Femur (tissue), 1 donor: ENCODE measurements at places on chromosomes 5 and 9.

DNA sequence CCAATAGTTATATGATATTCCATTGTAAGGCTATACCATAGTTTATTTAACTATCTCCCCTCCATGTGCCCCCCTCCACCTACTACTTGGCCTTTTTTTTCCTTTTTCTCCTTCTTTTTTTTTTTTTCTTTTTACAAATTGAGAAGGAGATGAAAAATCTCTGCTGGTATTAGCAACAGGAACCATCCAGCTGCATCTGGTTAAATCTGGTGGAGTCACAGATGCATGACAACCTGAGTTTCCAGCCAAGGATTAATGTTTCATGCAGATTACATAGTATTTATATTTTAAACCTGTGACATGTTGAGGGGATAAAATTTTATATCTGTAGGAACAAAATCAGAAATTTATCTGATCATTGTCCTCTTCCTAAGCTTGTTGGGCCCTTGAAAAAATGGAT, 128.5 kb upstream of the IQGAP2 start:
- no peak for DNase-seq

DNA sequence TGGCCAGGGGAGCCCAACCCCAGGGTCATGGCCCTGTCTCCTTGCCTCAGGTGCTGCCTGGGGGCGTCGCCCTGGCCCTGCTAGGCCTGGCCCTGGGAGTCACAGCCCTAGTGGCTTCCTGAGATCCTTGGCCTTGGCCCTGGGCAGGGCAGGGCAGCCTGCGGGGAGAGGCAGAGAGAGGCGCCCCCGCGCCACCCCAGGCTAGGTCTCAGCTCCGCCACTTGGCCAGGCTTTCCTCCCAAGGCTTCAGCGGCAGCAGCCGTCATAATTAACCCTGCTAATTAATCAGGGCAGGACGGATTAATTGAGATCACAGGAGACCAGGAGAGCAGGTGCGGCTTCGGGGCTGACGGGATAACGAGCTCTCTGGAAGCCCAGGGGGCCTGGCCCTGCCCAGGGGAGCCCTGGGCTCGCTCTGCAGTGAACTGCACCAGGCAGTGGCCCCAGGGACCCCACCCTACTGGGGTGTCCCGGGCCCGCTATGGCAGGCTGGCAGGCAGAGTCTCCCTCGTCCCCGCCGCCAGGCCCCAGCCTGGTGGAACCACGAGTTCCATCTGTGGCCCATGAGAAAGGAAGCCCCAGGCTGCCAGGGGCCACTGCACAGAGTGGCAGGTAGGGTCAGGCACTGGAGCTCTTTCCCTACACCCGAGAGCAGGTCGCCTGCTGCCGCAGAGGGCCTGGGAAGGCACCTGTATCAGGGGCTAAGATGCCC, 269.6 kb downstream of the PBX3 start:
- no peak for DNase-seq

DNA sequence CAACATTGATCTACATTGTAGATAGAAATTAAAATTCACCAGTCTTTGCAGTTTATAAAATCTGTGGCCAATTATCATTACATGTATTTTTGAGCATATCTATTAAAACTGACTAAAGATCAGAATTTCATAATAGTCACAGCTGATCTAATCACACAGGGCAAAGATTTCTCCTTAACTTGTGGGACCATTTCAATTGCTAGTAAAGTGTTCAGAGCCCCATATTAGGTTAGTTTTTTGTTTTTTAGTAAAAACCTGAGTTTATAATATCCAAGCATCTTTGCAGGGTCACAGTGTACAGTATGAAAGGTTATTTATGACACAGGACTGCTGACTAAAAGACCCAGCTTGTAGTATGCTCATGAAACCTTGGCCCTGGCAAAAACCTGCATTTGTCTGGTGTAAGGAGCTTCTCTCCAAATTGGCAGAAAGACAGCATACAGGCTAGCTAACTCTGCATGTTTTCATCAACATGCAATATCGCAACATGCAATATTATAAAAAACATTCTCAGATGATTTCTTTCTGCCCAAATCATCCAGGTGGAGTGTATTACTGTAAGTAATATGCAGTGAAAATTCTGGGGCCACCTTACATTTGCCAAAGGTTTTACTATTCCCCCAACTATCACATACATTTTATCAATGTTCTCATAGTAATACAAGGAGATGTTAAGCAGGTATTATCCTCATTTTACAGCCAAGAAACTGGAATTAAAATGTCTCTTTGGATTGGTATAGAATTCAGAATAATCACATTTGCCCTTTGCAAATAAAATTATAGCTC, 37.7 kb upstream of the ALDH1A1 start:
- DNase-seq, result no peak

- no peak for DNase-seq
Measured at GRCh38 chr9:38263532-38263931, 129.0 kb upstream of the ALDH1B1 start.

DNA sequence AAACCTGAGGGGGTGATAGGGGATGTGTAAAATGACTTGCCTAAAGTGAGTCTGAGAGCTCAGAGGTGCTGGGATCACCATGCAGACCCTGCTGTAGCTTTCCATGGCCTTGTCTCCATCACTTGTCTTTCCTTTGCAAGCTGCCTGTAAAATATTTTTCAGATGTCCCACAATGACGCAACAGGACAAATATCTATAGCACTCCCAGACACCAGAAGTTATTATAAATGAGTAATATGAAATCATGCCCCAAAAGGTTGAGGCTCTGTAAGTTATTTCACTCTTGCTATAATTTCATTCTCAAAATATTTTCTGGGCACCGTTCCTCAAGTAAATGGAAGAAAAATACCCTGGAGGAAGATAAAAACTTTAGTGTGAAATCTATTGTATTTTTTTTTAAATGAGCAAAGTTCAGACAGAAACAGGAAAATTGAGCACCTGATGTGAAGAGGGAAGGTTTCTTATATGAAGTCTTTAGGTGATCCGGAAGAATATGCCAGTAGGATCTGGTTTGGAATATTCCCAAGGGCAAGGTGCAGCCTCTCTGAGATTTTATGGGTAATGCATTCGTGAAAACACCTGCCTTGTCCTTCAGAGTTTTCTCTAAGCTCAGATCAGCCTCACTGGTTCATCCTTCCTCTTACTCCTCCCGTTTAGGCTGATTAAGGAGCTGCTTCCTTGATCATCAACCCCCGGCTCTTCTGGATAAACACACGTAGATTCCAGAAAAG, 138.3 kb upstream of the DMAC1 start:
- DNase-seq, result no peak

- peak; percentile 81 for DNase-seq
Measured at GRCh38 chr9:121686930-121687541, 35.6 kb downstream of the DAB2IP start.

DNA sequence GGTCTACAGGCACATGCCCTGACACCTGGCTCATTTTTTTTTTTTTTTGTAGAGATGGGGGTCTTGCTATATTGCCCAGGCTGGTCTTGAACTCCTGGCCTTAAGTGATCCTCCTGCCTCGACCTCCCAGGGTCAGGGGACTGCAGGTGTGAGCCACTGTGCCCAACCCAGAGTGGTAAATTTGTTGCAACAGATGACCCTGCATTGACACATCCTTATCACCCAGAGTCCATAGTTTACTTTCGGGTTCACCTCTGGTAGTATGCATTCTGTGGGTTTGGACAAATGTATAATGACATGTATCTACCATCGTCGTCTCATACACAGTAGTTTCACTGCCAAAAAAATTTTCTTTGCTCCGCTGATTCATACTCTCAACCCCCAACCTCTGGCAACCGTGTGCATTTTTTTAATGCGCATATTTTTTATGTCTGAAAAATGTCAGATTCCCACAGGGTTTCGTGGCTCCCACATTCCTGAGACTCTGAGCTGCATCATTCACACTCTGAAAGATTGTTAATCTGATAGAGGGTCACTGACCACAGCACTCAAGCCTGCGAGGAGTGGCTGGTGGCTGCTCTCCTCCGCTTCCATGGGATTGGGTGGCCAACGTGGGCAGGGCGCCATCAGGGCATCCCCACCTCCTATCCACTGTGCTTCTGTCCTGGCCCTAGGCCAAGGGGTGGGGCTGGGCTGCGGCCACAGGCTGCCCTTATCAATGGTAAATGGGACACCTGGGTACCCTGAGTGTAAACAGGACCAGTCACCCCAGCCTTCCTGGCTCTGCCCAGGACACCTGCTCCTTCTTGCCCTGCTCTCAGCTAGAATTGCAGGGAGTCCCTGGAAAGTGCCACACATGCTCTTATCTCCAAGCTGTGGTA, 9.6 kb downstream of the NDST1 start:
- DNase-seq, result no peak

DNA sequence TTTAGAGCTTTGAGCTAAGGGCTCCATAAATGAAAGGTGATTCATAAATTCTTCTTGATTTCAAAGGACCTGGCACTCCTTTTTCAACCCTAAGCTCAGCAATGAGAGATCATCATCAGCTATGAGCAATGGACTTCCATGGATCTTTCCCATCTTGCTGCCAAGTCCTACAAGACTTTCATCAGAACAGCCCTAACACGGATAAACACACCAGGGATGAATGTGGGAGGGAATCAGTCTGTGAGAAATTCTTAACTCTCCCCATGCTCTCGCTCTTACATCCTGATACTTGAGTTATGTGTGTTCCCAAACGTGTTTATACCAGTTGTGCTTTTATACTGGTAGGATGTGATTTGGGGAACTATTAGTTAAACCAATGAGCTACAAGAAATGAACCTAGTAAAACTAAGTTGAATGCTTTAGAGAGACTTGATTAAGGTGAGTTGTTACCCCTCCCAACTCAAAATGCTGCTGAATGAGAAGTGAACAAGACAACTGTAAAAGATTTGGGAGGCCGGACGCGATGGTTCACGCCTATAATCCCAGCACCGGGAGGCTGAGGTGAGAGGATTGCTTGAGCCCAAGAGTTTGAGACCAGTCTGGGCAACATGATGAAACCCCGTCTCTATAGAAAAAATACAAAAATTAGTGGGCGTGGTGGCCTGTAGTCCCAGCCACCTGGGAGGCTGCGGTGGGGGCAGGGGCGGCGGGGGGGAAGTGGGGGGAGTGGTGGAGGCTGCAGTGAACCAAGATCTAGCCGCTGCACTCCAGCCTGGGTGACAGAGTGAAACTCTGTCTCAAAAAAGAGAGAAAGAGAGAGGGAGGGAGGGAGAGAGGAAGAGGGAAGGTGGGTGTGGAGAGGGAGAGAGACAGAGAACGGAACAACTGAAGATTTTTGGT, 5.2 kb upstream of the RPL26L1 start:
- no peak for DNase-seq
